Central memory CD4-positive, alpha-beta T cell (primary cell): ENCODE measurements at places on chromosomes 5 and 9.

DNA sequence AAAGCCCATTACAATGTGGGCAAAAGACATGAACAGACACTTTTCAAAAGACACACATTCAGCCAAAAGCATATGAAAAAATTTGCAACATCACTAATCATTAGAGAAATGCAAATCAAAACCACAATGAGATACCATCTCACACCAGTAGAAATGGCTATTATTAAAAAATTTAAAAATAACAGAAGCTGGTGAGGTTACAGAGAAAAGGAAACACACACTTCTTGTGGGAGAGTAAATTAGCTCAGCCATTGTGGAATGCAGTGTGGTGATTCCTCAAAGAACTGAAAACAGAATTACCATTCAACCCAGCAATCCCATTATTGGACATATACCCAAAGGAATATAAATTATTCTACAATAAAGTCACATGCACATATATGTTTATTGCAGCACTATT is 585.2 kb upstream of the TUSC1 start:
- no peak for DNase-seq

DNA sequence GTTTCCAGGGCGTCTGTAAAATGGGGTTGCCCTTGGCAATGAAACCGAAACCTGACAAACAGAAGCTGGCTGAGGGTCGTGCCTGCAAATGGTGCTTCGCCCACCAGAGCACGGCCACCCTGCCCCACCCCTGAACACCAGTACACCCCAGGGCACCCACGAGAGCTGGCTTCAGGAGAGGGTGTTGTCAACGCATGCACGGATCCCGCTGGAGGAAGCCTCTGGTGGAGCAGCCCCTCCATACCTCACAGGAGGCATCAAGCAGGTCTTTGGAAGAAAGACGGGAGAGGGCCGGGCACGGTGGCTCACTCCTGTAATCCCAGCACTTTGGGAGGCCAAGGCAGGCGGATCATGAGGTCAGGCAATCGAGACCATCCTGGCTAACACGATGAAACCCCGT is 8.6 kb downstream of the SLC6A3 start:
- DNase-seq: no peak

DNA sequence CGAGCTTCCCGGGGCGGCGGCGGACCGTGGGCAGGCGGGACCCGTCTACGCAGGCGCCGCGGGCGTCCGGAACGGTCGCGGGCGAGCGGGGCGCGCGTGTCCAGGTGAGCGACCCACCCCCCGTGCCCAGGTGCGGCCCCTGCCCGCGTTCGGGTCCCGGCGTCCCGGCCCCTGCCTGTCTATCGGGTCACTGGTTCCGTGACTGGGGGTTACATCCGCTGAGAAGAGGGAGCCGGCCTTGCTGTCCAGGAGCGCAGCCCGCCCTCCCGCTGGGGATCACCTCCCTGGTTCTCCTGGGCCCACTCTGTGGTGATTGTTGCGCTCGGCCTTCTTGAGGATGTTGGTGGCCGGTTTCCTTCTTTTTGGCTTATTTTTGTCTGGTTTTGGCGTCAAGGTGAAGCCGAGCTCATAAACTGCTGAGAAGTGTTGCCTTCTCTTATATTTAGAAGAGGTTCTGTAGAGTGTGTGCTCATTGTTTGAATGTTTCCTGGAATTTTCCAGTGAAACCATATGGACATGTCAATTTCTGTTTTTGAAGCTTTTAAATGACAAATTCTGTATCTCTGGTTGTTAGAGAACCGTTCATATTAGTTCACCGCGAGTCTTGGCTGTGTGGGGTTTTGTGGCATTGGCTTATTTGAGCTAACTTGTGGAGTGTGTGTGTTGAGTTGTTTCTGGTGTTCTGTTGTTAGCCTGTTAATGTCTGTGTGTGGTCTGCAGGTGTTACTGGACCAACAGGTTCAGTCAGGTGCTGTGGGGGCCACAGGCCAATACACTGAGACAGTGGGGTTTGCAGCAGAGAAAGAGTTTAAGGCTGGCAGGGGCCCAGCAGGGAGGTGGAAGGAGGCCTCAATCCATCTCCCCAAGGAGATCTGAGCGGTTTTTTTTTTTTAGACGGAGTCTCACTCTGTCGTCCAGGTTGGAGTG is 621 bp downstream of the CEP72 start:
- DNase-seq: no peak

- no peak for DNase-seq
These were observed 420.6 kb upstream of the TYRP1 start for GRCh38 chr9:12272471-12273120.

- DNase-seq: no peak
These were observed 179.9 kb upstream of the SEMA6A start for GRCh38 chr5:116754556-116754955.

- DNase-seq: no peak
These were observed 6.4 kb upstream of the GLIS3 start for GRCh38 chr9:4306066-4306776.

GRCh38 chr9:101269591-101270283 is 115.1 kb downstream of the BAAT start:
- no peak for DNase-seq

DNA sequence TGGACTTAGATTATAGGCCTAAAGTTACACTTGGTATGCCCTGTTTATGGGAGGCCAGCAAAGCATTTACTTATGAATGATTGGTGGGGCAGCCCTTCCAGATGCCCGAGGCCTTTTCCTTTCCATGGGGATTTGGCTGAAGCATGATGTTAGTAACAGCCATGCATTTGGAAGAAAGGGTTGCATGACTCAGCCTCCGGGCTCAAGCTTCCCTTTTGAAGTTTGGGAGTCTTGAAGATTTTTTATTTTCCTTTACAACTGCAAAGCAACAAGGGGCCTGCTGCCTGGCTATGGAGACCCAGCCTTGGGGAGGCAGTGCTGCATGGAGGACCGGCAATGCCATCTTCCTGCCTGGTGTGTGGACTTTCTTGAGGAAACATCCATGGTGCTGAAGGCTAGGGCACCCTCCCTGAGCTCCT is 244.7 kb downstream of the ICE1 start:
- DNase-seq: no peak

- no peak for DNase-seq
These were observed 6.0 kb upstream of the SLC2A6 start for GRCh38 chr9:133484671-133485437.

DNA sequence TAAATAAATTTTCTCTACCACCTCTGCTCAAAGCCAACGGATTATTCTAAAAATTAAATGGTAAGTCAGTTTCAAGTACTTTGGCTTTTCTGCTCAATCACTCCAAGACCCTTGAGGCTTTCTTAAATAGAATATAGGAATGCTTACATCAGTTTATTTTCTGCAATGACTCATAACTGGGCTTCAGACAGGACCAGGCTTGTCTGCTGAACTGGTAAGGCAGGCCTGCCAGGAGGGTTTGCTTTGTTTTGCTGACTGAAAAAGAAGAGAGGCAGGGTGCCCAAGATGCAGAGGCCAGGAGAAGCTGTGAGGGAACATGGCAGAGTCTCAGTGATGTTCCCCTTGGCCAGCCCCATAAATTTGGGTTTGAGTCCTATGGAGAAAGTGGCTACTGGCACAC is 60.3 kb upstream of the EPB41L4A start:
- DNase-seq: no peak

- DNase-seq: no peak
These were observed 50.3 kb downstream of the ASS1 start for GRCh38 chr9:130495067-130495466.

- no peak for DNase-seq
These were observed 20.8 kb downstream of the ZNF366 start for GRCh38 chr5:72486371-72486770.

- DNase-seq: no peak
These were observed 18.5 kb upstream of the EXOC3 start for GRCh38 chr5:424301-425110.

DNA sequence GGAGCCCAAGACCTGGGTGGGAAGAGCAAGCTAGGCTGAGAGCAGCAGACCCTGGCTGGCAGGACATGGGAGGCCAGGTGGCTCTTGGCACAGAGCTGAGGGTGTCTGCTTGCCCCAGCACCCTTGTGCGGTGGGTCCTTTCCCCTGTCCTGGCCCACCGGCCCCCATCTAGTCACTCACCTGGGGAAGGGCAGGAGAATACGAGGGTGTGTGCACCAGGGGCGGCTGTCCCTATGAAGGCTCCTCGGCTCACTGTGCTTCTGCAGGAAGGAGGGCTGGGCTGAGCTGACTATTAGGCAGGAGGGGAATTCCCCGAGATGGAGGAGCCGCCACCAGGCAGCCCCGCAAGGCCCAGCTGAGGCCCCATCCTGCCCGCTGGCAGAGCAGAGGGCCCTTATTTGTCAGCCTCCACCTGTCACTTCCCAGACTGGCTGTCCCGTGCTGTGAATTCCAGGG is 6.1 kb upstream of the TNIP1 start:
- DNase-seq: peak; percentile 67

DNA sequence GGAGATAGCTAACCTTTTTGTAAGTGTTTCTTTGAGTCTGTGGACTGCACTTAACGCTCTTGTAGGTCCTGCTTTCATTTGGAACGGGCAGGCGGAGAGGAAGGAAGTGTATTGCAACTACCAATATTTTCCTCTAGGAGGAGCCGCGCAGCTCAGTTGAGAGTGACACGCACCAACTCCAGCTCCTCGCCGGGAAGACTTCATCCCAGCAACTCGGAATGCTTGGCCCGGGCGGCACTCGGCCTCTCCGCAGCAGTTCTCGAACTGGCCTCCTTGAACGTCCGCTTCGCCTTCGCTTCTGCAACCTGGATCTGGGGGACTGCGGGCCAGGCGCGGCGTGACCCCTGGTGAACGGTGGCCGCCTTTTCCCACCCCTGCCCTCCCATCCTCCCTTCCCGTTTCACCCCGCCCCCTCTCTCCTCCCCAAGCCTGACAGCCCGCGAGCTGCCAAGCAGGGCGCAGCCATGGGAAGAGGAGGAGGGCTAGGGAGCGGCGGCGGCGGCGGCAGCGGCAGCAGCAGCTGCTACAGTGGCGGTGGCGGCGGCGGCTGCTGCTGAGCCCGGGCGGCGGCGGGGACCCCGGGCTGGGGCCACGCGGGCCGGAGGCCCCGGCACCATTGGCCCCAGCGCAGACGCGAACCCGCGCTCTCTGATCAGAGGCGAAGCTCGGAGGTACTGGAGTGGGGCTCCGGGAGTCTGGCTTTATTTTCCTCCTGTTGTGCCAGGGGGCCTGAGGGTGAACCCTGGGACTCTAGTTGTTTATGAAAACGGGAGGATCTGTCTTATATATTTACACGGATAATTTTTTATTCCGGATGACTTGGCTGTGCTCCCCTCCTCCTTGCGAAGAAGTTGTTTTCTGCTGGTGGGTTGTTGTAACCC is at the start of gene GHR:
Gene GHR (plus strand): TSS at position 155 of the 881 bp plus-strand sequence. CDS start 142,436 bp downstream, outside the sequence.
- DNase-seq: no peak

DNA sequence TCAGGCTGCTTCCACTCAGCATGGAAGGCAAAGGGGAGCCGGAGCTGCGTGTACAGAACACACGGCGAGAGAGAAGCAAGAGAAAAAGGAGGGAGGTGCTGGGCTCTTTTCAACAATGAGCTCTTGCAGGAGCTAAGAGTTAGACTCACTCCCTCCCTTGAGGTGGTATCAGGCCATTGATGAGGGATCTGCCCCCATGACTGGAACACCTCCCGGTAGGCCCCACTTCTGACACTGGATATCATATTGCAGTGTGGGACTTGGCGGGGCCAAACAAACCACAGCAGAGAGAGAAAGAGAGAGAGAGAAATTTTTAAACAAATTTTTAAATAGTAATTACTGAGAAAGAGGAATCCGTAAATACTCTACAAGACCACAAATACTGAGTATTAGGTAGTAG is 182.2 kb downstream of the TRIO start:
- DNase-seq: no peak

DNA sequence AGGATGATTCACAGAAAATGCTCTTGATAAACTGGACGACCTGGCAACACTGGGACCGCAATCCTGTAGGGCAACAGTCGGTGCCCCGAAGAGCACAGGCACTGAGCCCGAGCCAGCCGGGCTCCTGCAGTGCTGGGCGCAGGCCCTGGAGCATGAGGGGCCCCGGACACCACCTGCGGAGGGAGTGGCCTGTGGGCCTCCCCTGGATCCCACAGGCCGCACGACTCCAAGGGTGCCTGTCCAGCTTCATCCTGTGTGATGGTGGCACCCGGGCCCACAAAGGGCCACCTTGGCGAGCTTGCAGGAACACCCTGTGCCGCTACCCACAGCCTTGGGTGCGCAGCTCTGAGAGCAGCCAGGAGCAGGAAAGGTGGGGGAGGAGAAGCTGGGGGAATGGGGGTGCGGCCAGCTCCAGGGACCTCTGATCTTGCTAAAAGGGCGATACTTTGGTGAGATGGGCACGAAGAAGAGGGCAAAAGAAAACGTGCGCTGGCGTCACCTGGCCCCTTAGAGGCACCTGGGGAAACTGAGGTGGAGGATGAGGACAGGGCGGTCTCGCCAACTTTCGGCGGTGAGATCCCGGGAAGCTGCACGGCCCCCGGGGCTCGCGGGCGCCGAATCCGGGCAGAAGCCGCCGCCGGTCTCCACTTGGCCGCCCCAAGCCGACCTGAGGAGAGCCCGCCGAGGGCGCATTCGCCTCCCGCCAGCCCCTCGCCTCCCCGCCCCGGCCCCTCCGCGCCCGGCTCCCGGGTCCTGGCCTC is 722 bp downstream of the TBC1D9B start:
- DNase-seq: no peak

DNA sequence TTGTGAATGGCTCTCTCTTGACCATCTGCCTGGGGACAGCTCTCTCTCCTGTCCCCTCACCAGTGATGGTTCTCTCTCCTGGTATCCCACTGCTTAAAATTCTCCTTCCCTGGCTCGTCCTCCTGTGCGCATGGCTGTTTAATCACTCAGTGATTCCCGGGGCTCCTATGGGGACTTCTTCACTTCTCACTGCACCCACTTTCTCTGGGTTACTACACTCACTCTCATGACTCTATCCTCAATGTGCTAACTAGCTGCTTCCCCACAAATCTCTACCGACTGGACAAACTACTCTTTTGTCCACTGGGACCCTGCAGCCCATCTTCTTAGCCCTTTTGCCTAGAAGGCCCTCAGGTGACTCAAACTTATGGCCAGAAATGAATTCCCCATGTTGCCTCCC is 89.1 kb upstream of the TBC1D2 start:
- DNase-seq: no peak

DNA sequence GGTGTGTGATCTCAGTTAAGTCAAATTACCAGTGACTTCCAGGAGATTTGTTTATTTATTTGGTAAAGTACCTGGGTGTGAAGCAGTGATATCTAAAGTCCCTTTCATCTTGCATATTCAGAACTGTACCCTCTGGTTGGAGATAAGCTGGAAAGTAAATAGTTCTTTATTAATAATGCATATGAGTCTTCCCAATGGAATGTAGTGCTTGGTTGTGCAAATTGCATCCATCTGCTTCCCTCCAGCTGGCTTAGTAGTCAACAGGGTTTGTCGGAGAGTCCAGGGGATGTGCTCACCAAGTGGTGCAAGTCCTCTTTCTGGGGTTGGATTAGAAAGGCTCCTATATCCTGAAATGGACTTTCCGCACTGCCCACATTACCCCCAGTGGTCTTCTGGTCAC is 42.0 kb downstream of the TRPM3 start:
- DNase-seq: no peak

- no peak for DNase-seq
These were observed 251.4 kb upstream of the IL12B start for GRCh38 chr5:159581502-159582249.
